ENCODE measurements at places on chromosomes 6 and 20. TPM values are rescaled to one million over a fixed set of nuclear protein-coding genes. Genes with fewer than 3 reads are reported as not detected.

The LRRC73 gene
- under 0.01 TPM for total RNA-seq

The GHRH gene
- total RNA-seq, result not detected

The LIN28B gene
- not detected for total RNA-seq

The BTNL2 gene
- not detected for total RNA-seq

The ZBTB12 gene
- total RNA-seq, result 3.6 TPM

The ZNF184 gene
- total RNA-seq, result 4.4 TPM

The EGFL8 gene
- 0.65 TPM for total RNA-seq

The MMP24 gene
- total RNA-seq, result 0.20 TPM

The C6orf58 gene
- not detected for total RNA-seq

The ATP5F1E gene
- 41.6 TPM for total RNA-seq

The PSORS1C1 gene
- 6.7 TPM for total RNA-seq

The ZGPAT gene
- 7.0 TPM for total RNA-seq

The TSHZ2 gene
- 4.0 TPM for total RNA-seq

The CPNE5 gene
- 5.7 TPM for total RNA-seq

The PHF10 gene
- 23.8 TPM for total RNA-seq

The TMEM74B gene
- 0.44 TPM for total RNA-seq

The EEF1A2 gene
- total RNA-seq, result 14.8 TPM

The MRAP2 gene
- 1.8 TPM for total RNA-seq

The AURKA gene
- 17.9 TPM for total RNA-seq

The ZC2HC1B gene
- total RNA-seq, result not detected

The PACSIN1 gene
- not detected for total RNA-seq

The PTCHD4 gene
- 5.0 TPM for total RNA-seq

The MAP3K4 gene
- 11.8 TPM for total RNA-seq

The SIGLEC1 gene
- not detected for total RNA-seq

The CNKSR3 gene
- 8.1 TPM for total RNA-seq

The USP49 gene
- total RNA-seq, result 1.3 TPM

The CLPSL2 gene
- total RNA-seq, result not detected

The COL11A2 gene
- under 0.01 TPM for total RNA-seq

The ESF1 gene
- 4.4 TPM for total RNA-seq

The BMP2 gene
- total RNA-seq, result 14.5 TPM

The PCK1 gene
- not detected for total RNA-seq

The NKX2-2 gene
- total RNA-seq, result not detected

The SSR1 gene
- total RNA-seq, result 29.9 TPM

The TUBE1 gene
- 6.5 TPM for total RNA-seq

The KIF25 gene
- under 0.01 TPM for total RNA-seq

The MTFR2 gene
- 0.60 TPM for total RNA-seq

The KCNB1 gene
- total RNA-seq, result under 0.01 TPM

The RGL2 gene
- 53.0 TPM for total RNA-seq

The RAD21L1 gene
- not detected for total RNA-seq

The BAG2 gene
- total RNA-seq, result 0.87 TPM

The POPDC3 gene
- total RNA-seq, result 0.87 TPM

The FERMT1 gene
- total RNA-seq, result under 0.01 TPM

The ADAM33 gene
- not detected for total RNA-seq

The ERVFRD-1 gene
- under 0.01 TPM for total RNA-seq

The C20orf141 gene
- total RNA-seq, result not detected

The ADGRB3 gene
- total RNA-seq, result not detected

The KHDC1 gene
- 0.22 TPM for total RNA-seq

The FAM217A gene
- not detected for total RNA-seq

The PLA2G7 gene
- total RNA-seq, result not detected

The DEFB132 gene
- total RNA-seq, result not detected

The GJA10 gene
- not detected for total RNA-seq

The BTN3A1 gene
- 11.5 TPM for total RNA-seq

The OR2H1 gene
- not detected for total RNA-seq

The NFATC2 gene
- 2.4 TPM for total RNA-seq

The STMN3 gene
- under 0.01 TPM for total RNA-seq

The TAAR5 gene
- total RNA-seq, result not detected

The HLA-DOB gene
- total RNA-seq, result 0.22 TPM

The TGM2 gene
- total RNA-seq, result 343 TPM

The DIDO1 gene
- total RNA-seq, result 17.2 TPM

The PNLDC1 gene
- not detected for total RNA-seq

Data from lung microvascular endothelial cell (primary cell).